Calu3 (cell line): ENCODE measurements at places on chromosomes 6 and 20. TPM values are rescaled to one million over a fixed set of nuclear protein-coding genes. Genes with fewer than 3 reads are reported as not detected.

Gene ADGRG6
- 84.6 and 109 TPM in 2 replicates for total RNA-seq

Gene CRISP3
- total RNA-seq, result 1.5 and 7.0 TPM in 2 replicates

Gene FAM110A
- 14.5 and 14.9 TPM in 2 replicates for total RNA-seq

Gene PREX1
- 0.31 and 1.3 TPM in 2 replicates for total RNA-seq

Gene CFB
- total RNA-seq, result 944 and 1,205 TPM in 2 replicates

Gene CDH4
- not detected in 2 replicates for total RNA-seq

Gene UNC5CL
- total RNA-seq, result 10.6 and 15.9 TPM in 2 replicates

Gene MTFR2
- total RNA-seq, result 7.0 and 7.7 TPM in 2 replicates

Gene CCDC170
- total RNA-seq, result 0.26 TPM in 1 of 2 replicates, not detected in the other

Gene EFCAB8
- total RNA-seq, result 1.1 and 2.5 TPM in 2 replicates

DNA sequence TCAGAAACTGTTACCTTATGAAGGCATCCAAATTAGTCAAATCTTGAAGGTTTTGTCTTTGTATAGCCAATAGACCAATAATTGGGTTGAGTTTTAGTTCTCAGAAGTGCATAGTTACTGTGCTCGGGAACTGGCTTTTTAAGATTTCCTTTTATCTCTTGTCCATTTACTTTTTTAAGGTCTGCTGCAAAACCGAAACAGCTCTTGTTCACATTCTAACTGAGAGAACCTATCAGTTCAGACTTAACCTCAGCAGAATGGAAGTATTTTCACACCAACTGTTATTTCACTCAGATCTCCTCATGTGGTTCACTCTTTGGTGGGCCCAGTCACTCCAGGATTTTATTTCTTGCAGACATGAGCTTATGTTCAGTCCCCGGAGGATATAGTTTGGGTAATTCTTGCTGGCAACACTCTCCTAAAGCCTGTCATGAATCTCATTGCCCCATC lies 55.5 kb downstream of the TPBG start:
- DNase-seq, result no peak

DNA sequence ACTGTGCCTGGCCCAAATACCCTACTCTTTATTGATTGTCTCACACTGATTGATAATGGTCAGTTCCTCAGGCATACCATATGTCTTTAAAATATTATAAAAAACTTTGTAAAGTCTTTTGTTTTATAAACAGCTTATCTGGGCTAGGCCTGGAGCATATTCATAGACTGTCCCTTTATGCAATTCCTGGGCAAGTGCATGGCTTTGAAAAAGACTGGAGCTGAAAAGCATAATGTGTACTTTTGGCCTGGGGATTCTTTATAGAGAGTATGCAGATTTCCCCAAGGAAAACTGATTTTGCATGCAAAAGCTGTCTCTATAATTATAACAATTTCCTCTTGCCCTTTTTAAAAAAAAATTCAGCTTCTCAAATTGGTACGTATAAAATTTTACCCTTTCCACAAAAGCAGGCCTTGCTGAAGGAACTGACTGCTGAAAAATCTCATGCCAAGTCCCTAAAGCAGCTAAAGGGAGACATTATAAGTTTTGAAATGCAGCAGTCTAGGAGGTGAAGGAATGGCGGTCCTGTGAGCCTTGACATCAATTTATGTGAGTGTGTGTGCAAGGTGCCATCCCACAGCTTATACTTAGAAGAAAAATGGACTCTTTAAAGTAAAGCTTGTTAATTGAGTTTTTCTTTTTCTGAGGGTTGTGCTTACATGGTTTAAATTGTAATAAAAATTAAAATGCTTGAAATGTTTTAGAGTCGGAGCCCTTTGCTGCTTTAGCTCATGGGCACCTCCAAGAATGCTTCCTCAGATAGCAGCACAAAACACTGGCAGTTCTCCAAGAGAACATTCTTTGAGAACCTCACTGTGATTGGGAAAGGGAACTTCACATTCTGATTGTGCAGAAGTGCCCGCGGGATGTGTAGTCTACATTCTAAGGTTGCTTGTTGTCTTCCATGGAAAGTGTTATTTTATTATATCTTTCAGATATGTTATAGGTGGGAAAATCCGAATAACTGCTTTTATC lies 43.9 kb downstream of the PLCB4 start:
- no peak for DNase-seq

DNA sequence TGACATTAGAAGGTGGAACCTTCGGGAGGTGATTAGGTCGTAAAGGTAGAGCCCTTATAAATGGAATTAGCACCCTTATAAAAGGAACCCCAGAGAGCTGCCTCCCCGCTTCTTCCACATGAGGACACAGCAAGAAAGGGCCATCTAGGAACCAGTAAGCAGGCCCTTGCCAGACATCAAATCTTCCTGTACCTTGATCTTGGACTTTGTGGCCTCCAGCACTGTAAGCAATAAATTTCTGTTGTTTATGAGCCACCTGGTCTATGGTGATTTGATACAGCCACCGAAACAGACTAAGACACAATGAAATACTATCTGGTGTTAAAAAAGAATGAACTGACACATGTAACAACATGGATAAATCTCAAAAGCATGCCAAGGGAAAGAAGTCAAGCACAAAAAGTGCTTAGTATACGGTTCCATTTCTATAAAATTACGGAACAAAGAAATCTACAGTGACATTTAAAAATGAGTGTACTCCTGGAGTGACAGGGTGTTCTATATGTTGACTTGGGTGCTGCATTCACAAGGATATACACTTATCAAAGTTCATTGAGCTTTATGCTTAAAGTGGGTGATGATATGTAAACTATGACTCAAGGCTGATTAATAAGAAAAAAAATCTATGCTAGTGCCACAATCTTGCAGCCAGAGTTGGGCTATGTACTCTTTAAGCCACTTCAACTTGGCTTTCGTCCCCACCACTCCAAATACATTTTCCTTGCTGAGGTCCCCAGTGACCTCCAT lies 18.4 kb downstream of the SERPINB1 start:
- DNase-seq, result no peak

DNA sequence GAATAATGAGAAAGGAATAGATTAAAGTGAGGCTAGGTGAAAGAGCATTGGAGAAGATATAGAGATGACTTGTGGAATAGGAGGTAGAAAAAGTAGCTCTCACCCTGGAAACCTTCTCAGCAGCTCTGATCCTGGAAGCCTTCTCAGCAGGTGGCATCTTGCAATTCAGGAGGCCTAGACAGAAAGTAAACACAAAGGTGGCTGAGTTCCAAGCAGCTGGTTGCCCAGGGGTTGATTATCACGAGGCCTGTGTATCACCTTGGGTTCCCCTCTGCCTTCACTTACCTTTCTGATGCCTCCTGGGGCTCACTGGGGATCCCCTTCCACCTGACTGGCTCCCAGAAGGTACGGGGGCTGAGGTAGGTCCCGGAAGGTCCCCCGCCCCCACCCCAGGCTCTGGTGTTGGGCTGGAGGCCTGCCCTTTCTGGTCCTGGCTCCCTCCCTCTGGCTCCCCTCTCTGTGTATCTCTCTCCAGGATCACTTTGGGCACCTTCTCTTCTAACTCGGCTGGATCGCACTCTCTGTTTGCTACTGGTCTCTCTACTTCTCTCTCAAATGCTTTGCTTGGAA lies 9.7 kb downstream of the MDC1 start:
- DNase-seq, result peak; percentile 56

DNA sequence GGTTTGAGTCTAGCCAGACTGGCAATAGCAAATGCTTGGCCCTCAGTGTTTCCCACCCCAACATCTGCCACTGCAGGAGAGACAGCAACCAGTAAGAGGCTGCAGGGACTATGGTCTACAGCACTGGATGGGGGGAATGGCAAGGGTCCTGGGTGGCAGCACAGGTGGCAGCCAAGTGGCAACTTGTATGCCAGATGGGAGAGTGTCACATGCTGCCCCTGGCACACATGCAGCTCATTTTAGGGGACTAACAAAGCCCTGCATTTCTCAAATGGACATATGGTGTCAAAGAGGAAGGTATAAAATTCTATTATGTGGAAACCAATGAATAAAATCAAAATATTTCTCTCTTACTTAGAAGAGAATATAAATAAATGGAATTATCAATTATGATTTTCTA lies 298.7 kb upstream of the MARCKS start:
- DNase-seq, result no peak

DNA sequence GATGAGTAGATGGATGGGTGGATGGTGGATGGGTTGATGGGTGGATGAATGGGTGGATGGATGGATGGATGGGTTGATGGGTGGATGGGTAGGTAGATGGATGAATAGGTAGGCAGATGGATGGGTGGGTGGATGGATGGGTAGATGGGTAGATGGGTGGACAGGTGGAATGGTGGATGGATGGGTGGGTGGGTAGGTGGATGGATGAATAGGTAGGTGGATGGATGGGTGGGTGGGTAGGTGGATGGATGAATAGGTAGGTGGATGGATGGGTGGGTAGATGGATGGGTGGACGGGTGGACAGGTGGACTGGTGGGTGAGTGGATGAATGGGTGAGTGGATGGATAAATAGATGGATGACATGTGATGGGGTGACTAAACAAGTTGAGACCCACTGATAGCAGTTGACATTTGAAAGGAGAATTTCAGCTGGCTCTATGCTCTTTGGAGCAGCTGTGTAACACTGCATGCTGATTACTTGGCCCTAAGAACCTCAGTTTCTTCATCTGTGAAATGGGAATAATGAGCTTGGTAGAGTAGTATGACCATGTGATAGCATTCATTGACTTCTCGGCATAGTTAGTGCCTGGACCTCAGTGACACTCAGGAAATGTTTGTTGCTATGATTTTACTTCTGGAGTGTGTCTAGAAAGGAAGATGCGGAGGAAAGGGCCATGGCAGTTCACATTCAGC lies 184.3 kb downstream of the NFATC2 start:
- DNase-seq, result no peak

GRCh38 chr6:11346516-11346915 lies 114.0 kb upstream of the NEDD9 start:
- DNase-seq, result no peak

- no peak for DNase-seq
Observed at GRCh38 chr6:145813285-145814034, 1.1 kb downstream of the FBXO30 start.

- DNase-seq, result no peak
Observed at GRCh38 chr6:52552278-52552643, 24.6 kb downstream of the TRAM2 start.

GRCh38 chr6:161166677-161167076 lies 107.2 kb downstream of the AGPAT4 start:
- DNase-seq, result no peak

DNA sequence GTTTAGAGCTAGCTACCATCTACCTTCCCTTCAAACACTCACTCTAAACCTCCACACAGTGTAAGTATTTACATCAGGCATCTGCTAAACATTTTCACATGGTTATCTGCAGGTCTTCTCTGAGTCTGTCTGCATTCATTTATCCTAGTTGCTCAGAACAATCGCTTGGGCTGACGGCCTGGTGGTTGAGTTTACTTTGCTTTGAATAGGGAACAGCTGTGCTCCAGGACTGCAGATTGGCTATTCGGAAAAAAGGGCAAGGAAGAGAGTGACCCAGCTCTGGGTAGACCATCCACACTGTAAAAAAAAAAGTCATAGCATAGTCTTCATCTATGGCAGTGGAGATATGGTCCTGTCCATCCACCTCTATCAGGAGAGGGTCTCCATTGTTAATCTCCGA lies 115.3 kb upstream of the ESR1 start:
- no peak for DNase-seq

GRCh38 chr20:22531056-22531615 lies 53.2 kb downstream of the FOXA2 start:
- DNase-seq, result no peak

GRCh38 chr6:107115695-107116327 lies 496 bp upstream of the BEND3 start:
- peak; percentile 77 for DNase-seq

DNA sequence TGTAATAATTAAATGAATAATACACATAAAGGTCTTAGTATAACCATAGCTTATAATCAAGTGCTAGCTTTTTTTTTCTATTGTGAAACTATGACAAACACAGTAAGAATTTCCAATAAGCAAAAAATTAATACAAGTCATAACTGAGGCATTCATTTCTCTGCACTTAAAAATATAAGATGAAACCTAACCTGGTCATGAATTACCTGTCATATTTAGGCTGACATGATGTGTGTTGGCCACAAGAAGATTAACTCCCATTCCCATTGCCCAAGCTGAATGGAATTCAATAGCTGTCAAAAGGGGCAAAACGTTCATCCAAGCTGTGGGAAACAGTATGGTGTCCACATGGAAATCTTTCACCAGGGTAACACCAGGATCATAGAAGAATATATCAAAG lies 5.4 kb downstream of the VNN2 start:
- DNase-seq, result no peak

DNA sequence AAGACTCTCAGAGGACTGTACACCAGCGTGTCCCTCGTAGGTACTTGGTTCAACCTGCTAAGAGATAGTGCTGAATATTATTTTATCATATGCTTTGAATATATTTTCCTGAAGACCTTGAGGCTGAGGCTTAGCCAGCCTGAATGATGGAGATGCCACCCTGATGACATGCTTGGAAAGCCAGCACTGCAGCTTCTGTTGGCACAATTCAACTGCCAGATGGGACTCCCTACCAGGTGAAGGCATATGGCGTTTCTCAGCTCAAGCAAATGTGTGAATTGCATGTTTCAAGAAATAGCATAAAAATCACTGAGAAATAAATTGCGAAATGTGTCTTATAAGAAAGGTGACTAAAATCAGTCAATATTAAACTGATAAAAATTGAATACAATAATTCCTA lies 228.1 kb upstream of the CST7 start:
- no peak for DNase-seq

- no peak for DNase-seq
Observed at GRCh38 chr6:364609-365540, 26.7 kb upstream of the IRF4 start.

GRCh38 chr20:32603046-32603726 lies 18.1 kb upstream of the NOL4L start:
- DNase-seq, result no peak

- DNase-seq, result no peak
Observed at GRCh38 chr6:156795825-156796224, 18.6 kb downstream of the ARID1B start.

- DNase-seq, result no peak
Observed at GRCh38 chr20:48482790-48483189, 345.0 kb downstream of the PREX1 start.

- no peak for DNase-seq
Observed at GRCh38 chr6:139355172-139355571, 19.3 kb downstream of the CITED2 start.

DNA sequence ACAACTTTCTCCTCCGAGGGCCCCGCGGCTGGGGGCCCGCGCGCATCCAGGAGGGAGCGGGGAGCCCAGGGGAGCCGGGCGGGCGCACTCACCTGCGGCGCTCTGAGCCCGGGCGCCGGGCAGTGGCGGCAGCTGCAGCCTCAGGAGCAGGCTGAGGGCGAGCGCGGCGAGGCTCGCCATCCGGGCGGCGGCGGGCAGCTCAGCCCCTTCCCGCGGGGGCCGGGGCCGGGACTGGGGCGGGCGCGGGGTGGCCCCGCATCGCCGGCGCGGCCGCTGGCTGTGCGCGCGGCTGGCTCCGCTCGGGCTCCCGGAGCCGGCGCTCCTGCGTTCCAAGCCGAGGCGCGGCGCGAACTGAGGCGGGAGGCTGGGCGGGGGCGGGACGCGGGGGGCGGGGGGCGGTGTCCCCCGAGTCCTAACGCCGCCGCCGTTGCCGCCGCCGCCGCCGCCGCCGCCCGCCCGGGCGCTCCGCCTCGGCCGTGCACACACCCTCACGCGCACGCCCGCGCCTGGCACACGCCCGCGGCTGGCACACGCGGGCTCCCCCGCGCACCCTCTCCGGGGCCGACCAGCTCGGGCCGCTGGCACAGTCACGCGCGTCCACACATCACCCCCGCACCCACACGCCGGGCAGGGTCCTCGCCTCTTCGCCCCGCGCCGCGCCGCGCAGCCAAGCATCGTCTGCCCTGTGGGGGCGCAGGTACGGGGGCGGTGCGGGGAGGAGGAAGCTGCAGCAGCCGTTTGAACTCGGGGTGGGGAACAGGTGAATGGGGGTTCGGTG lies at the start of gene PTPRT:
PTPRT (minus strand) TSS at position 353 of the 778 bp plus-strand sequence; CDS start at position 180, 173 bp downstream.
- DNase-seq, result no peak
